ENCODE measurements at places on chromosomes 4 and X. TPM values are rescaled to one million over a fixed set of nuclear protein-coding genes. Genes with fewer than 3 reads are reported as not detected.

- DNase-seq, result no peak
Measured at GRCh38 chr4:4388836-4389575, 2.1 kb downstream of the NSG1 start.

GRCh38 chr4:8391972-8392371 is 48.6 kb downstream of the ACOX3 start:
- DNase-seq, result peak; percentile 70

DNA sequence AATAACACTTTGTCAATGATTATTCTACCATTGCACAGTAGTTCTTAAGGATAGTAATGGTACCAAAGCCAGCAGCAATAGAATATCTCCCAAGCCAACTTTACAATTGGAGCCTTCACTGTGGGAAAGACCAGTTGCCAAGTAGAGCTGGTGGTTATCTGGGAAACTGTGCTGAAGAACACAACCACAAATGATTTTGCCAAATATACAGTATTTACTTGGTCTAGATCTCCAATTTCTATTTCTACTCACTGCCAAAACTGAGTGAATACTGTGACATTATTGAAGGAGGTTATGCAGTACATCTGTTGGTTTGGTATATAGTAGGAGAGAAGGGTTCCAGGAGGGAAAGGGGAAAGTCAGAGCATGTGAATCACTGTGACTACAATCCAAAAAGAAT is 3.8 kb downstream of the TET2 start:
- DNase-seq, result no peak

The PRR32 gene
- 3.6 TPM for total RNA-seq

The OPN1MW3 gene
- not detected for total RNA-seq

The PCDH11X gene
- 0.28 TPM for total RNA-seq

DNA sequence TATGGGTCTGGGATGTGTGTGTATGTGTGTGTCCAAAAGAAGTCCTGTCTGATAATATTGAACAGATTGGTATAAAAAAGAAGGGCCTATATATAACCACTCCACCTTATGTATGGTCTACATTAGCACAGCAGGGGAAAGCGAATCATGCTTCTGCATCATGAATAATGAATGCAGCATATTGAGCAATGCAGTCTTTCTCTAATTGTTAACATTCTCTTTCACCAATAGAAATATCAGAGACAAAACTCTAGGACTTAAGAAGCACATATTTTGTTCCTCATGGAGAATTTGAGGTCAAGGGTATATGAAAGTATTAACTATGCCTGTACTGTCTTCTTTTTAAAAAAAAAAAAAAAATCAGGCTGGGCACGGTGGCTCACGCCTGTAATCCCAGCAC is 264.3 kb upstream of the NOCT start:
- no peak for DNase-seq

GRCh38 chrX:40964633-40965586 is 120.3 kb upstream of the USP9X start:
- no peak for DNase-seq

DNA sequence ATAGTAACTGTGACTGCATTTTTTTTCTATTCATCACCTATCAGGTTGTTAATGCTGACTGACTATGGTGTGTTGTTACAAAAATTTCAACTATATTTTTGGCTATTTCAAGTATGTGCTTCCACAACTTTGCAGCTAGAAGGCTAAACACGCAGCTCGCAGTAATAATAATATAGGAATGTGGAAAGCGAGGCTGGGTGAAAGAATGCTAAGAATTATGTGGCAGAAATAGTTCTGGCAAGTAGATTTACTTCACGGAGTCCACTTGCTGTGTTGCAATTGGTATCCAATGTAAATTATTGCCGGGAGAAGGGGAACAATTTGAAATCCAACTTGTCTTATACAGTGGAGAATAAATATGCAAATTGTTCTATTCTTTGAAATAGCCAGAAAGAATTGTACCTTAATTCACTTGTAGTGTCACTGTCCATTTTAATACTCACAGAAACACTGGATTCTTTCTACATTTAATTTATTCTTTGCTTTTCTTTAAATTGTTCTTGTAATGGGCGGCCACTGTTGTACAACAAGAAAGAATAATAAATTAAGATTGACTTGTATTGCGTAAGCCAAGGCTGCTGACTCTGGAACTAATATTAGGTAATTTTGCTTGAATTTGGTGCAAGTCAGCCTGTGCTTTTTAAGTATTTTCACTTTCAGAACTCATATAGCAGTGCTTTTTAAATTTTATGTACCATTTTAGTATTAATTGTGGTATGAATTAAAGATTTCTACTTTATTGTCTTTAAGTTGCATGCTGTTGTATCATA is 154.9 kb downstream of the FRMPD4 start:
- DNase-seq, result no peak

GRCh38 chr4:69321153-69321729 is 41.0 kb downstream of the UGT2B28 start:
- DNase-seq, result no peak

DNA sequence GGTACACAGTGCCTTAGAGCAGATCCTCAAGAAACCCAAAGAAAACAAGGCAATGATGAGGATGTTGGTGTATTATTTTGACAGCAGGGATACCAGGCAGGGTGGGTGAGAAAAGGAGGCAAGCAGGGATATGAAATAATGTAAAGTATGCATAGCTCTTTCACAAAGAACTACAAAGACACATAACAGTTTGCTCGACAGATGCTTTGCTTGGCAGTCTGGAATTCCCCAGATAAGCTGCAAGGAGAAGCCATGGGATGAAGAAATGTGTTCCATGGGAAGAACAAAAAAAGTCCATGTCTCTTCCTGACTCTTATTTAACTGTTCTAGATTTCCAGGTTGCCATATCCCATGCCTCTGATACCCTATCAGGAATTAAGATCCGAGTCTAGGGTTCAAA is 75.4 kb downstream of the FAM13A start:
- no peak for DNase-seq
